ENCODE measurements at places on chromosomes 11 and 22. TPM values are rescaled to one million over a fixed set of nuclear protein-coding genes. Genes with fewer than 3 reads are reported as not detected.

GRCh38 chr22:29011240-29012100 is 50.2 kb downstream of the C22orf31 start:
- no peak for DNase-seq
- H3K27me3 ChIP-seq, result no peaks in the 10 kb centered on the region
- H3K4me1 ChIP-seq, result no peaks in the 10 kb centered on the region
- no peaks in the 10 kb centered on the region for H3K36me3 ChIP-seq
- no peak overlapping the region for H3K27ac ChIP-seq
- no peak overlapping the region for H3K4me3 ChIP-seq

GRCh38 chr11:95562196-95562921 is 227.2 kb downstream of the FAM76B start:
- DNase-seq, result no peak
- H3K27me3 ChIP-seq, result no peaks in the 10 kb centered on the region
- no peaks in the 10 kb centered on the region for H3K36me3 ChIP-seq
- H3K4me3 ChIP-seq, result no peak overlapping the region

GRCh38 chr11:124194293-124195188 is 11.4 kb downstream of the OR10D3 start:
- no peak overlapping the region for H3K27ac ChIP-seq
- DNase-seq, result no peak
- no peaks in the 10 kb centered on the region for H3K27me3 ChIP-seq

DNA sequence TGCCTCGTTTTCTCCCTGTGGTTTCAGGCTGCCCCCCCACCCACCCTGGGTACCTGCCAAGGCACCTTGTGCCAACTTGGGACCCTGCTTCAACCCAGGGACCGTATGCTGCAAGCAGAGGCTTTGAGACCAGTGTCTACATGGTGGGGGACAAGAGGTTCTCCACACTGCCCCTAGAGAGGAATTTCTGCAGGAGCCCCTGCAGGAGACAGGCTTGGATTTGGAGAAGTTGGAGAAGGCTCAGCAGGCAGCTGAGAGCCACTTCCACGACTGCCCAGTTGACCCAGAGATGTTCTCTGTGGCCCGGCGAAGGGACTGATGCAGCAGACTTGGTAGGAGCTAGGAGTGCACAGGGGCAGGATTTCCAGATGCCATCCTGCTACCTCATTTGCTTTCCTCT is 20.1 kb upstream of the NNMT start:
- no peak for DNase-seq
- no peaks in the 10 kb centered on the region for H3K27me3 ChIP-seq
- H3K27ac ChIP-seq, result no peak overlapping the region
- no peak overlapping the region for H3K4me3 ChIP-seq

GRCh38 chr11:73388265-73389133 is 12.3 kb downstream of the RELT start:
- H3K36me3 ChIP-seq, result peaks cover 22% of the 10 kb centered on the region
- no peak for DNase-seq
- H3K4me1 ChIP-seq, result peaks cover 36% of the 10 kb centered on the region
- H3K27ac ChIP-seq, result no peak overlapping the region
- H3K4me3 ChIP-seq, result no peak overlapping the region
- no peaks in the 10 kb centered on the region for H3K27me3 ChIP-seq

Gene DDX25
- 0.38 TPM for total RNA-seq

DNA sequence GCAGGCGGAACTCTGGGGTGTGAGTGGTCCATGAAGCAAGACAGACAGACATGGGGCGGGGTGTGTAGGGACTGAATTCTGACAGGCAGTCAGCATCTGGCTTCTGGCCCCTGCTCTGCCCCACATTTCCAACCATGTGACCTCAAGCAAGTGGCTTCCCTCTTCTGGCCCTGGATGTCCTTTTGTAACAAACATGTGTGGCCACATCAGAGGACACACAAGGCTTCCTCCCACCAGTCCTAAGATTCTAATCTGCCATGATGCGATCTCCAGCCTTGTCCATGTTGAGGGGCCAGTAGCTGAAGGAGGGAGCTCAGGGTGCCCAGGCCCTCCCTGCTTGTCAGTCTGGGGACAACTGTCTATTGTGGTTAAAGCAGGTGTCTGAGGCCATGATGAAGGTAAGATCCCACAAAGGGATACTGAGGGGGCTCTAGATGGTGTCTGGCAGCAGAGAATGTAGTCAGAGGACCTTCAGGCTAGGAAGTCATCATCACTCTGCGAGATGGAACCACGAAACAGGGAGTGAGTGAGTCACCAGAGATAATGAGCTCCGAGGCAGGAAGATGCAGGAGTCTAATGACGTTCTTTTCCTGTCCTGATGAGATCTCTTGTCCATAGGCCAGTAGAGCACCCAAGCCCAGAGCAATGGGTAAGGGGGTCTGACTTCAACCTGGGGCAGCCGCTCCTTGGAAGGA is 27.4 kb downstream of the DRD2 start:
- H3K27ac ChIP-seq, result no peak overlapping the region
- DNase-seq, result no peak
- H3K36me3 ChIP-seq, result no peaks in the 10 kb centered on the region
- no peak overlapping the region for H3K4me3 ChIP-seq

- no peak overlapping the region for H3K4me3 ChIP-seq
- H3K36me3 ChIP-seq, result no peaks in the 10 kb centered on the region
- DNase-seq, result no peak
- no peaks in the 10 kb centered on the region for H3K27me3 ChIP-seq
- H3K4me1 ChIP-seq, result peaks cover 24% of the 10 kb centered on the region
Observed at GRCh38 chr11:75468534-75469340, 35.7 kb upstream of the KLHL35 start.

- H3K36me3 ChIP-seq, result no peaks in the 10 kb centered on the region
- no peak overlapping the region for H3K27ac ChIP-seq
- H3K4me3 ChIP-seq, result no peak overlapping the region
- H3K27me3 ChIP-seq, result no peaks in the 10 kb centered on the region
Observed at GRCh38 chr11:36929401-36929800, 331.4 kb upstream of the RAG2 start.

DNA sequence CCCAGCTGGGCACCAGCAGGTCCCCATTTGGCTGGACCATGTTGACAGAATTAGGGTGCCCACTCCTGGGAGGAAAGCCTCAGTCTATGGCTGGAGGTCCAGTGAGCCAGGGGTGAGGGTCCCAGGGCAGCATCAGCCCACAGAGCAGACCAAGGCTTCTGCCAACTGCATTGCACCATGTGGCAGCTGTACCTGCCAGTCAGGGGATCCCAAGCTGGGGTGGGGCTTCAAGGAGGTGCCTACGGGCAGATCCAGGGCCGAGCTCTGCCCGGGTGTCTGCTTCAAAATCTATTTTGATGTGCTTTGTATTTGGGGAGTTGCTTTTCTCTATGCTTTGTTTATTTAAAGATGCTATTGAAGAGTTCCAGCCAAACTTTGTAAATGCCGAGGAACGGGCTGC is 10.4 kb downstream of the GP1BB start:
- H3K4me3 ChIP-seq, result no peak overlapping the region
- no peaks in the 10 kb centered on the region for H3K36me3 ChIP-seq
- no peak for DNase-seq
- H3K27ac ChIP-seq, result no peak overlapping the region
- H3K27me3 ChIP-seq, result peaks cover 45% of the 10 kb centered on the region

DNA sequence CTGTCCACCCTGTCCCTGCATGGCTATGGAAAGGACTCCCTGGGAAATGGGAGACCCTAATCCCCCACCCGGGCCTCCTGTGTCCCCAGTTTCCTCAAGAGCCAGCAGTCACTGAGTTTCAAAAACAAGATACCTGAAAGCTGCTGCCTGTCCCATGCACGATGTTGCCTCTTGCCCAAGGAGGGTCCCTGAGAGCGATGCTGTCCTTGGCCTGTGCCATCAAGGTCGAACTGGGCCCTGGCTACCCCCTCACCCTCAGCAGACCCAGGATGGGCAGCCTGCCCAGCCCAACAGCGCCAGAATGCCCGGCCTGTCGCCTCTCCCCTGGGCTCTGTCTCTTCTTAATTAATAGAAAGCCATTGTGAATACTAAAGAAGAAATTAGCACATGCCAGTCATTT is 104.5 kb upstream of the LMO1 start:
- H3K27me3 ChIP-seq, result no peaks in the 10 kb centered on the region
- DNase-seq, result no peak
- no peaks in the 10 kb centered on the region for H3K4me1 ChIP-seq
- H3K36me3 ChIP-seq, result no peaks in the 10 kb centered on the region
- no peak overlapping the region for H3K27ac ChIP-seq
- H3K4me3 ChIP-seq, result no peak overlapping the region

- H3K27me3 ChIP-seq, result no peaks in the 10 kb centered on the region
- H3K4me3 ChIP-seq, result no peak overlapping the region
- no peaks in the 10 kb centered on the region for H3K36me3 ChIP-seq
- H3K4me1 ChIP-seq, result peaks cover 45% of the 10 kb centered on the region
- DNase-seq, result no peak
Observed at GRCh38 chr11:109037856-109038780, 373.2 kb downstream of the DDX10 start.

DNA sequence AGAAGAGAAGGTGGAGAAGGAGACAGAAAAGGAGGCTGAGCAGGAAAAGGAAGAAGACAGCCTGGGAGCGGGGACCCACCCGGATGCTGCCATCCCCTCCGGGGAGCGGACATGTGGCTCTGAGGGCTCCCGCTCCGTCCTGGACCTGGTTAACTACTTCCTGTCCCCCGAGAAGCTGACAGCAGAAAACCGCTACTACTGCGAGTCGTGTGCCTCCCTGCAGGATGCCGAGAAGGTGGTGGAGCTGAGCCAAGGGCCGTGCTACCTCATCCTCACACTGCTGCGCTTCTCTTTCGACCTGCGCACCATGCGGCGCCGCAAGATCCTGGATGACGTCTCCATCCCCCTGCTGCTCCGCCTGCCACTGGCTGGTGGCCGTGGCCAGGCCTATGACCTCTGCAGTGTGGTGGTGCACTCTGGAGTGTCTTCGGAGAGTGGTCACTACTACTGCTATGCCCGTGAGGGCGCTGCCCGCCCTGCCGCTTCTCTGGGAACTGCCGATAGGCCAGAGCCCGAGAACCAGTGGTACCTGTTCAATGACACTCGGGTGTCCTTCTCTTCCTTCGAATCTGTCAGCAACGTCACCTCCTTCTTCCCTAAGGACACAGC is 21.4 kb downstream of the USP35 start:
- H3K4me3 ChIP-seq, result no peak overlapping the region
- H3K4me1 ChIP-seq, result no peaks in the 10 kb centered on the region
- H3K27ac ChIP-seq, result no peak overlapping the region
- peaks cover 7% of the 10 kb centered on the region for H3K36me3 ChIP-seq
- no peak for DNase-seq
- H3K27me3 ChIP-seq, result no peaks in the 10 kb centered on the region

DNA sequence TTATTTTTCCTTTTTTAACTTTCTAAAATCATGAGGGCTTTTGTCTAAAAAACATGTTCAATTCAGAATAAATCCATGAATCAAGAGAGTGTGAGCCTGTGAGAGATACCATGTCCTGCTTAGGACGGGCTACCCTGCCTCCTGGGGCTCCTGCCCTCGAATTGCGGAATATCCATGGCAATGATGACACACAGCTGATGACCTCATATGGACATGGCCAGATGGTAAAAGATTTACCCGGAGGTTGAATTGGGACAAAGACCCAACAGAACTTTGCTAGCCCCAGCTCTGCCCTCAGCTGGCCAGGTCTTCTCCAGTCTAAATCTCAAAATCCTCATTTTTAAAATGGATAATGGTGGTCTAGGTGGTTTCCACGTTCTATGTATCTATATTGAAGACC is 538.1 kb upstream of the API5 start:
- H3K27ac ChIP-seq, result no peak overlapping the region
- no peak overlapping the region for H3K4me3 ChIP-seq
- no peak for DNase-seq
- H3K36me3 ChIP-seq, result no peaks in the 10 kb centered on the region
- no peaks in the 10 kb centered on the region for H3K4me1 ChIP-seq

- no peaks in the 10 kb centered on the region for H3K36me3 ChIP-seq
- no peaks in the 10 kb centered on the region for H3K4me1 ChIP-seq
- no peak within 1 kb of the TSS for H3K27ac ChIP-seq
- no peak for DNase-seq
- H3K27me3 ChIP-seq, result no peaks in the 10 kb centered on the region
Observed at GRCh38 chr11:48216510-48216909, at the start of gene OR4B1. TSS of gene OR4B1 (plus strand) at chr11:48216810. CDS start at chr11:48216810, 0 bp downstream.

Gene PAAF1
- total RNA-seq, result 8.8 TPM

GRCh38 chr11:94400839-94401772 is at the start of gene GPR83:
TSS of gene GPR83 (minus strand) at chr11:94401419. CDS start at chr11:94401247, 172 bp downstream.
- no peak for DNase-seq
- peaks cover 62% of the 10 kb centered on the region for H3K27me3 ChIP-seq
- no peak within 1 kb of the TSS for H3K27ac ChIP-seq

Gene USP2
- total RNA-seq, result 1.9 TPM

GRCh38 chr11:35089666-35090065 is 49.3 kb upstream of the CD44 start:
- H3K4me1 ChIP-seq, result peaks cover 60% of the 10 kb centered on the region
- no peak overlapping the region for H3K4me3 ChIP-seq
- H3K36me3 ChIP-seq, result no peaks in the 10 kb centered on the region

DNA sequence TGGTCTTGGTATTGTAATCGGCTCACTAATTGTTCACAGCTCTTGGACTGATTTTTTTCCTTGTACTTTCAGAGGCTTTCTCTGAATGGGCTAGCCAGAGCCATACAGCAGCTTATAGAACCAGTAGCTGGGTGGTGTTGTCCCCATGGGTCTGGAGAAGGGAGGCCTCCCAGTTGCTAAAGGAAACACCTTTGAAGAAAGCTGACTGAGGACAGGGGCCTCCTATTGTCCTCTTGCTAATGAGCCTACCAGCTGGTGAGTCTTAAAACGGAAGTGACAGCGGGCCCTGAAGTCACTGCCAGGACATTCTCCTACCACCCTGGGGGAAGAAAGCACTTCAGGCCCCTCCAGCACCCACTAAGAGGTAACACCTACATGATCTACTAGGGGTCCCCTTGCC is 9.9 kb downstream of the FADS3 start:
- H3K27ac ChIP-seq, result no peak overlapping the region
- H3K27me3 ChIP-seq, result no peaks in the 10 kb centered on the region
- DNase-seq, result no peak
- H3K4me3 ChIP-seq, result no peak overlapping the region
- H3K36me3 ChIP-seq, result no peaks in the 10 kb centered on the region
- H3K4me1 ChIP-seq, result no peaks in the 10 kb centered on the region

DNA sequence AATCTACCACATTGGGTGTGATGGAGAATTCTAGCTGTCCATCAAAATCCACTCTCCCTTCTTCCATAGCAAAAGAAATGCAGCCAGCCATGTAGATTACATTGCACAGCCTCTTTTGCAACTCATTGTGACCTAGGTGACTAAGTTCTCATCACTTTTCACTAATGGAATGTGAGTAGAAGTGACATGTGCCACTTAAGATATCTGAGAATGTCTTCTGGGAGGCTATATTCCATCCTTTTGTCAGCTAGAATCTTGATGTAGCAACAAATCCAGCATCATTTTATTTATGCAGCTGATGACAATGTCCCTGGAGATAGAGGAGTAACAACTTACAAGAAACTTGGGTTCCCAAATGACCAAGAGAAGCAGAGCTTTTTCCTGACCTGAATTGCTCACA is 61.5 kb upstream of the API5 start:
- H3K27me3 ChIP-seq, result no peaks in the 10 kb centered on the region
- H3K4me3 ChIP-seq, result no peak overlapping the region
- H3K4me1 ChIP-seq, result no peaks in the 10 kb centered on the region

GRCh38 chr11:41116970-41117369 is 342.5 kb downstream of the LRRC4C start:
- no peaks in the 10 kb centered on the region for H3K36me3 ChIP-seq
- DNase-seq, result no peak
- no peak overlapping the region for H3K27ac ChIP-seq
- no peaks in the 10 kb centered on the region for H3K4me1 ChIP-seq

GRCh38 chr22:28716686-28717085 is 24.9 kb downstream of the CHEK2 start:
- peaks cover 19% of the 10 kb centered on the region for H3K36me3 ChIP-seq
- no peak overlapping the region for H3K4me3 ChIP-seq
- no peaks in the 10 kb centered on the region for H3K27me3 ChIP-seq
- H3K27ac ChIP-seq, result no peak overlapping the region

- H3K4me3 ChIP-seq, result no peak overlapping the region
- peak overlapping the region; percentile 55 for H3K27ac ChIP-seq
Observed at GRCh38 chr11:130163346-130164220, 4.0 kb downstream of the ST14 start.

Gene FAM227A
- 0.04 TPM for total RNA-seq
